ENCODE measurements at places on chromosomes 6 and 20.

DNA sequence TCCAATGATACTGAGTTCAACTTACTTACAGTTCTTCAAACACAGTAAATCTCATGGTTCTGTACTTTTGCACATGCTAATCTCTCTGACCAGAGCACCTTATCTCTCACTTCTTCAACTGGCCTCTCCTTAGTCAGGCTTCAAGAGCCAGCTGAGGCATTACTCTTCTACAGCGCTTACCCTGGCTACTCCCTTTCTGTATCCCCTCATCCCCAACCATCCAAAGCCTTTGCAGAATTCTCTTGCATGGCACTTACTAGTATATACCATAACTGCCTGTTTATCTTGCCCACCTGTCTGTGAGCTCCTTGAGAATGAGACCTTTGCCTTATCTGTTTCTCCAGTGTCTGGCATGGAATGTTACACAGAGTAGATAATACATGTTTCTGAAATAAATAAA lies 49.2 kb downstream of the SESN1 start:
- DNase-seq: no peak

DNA sequence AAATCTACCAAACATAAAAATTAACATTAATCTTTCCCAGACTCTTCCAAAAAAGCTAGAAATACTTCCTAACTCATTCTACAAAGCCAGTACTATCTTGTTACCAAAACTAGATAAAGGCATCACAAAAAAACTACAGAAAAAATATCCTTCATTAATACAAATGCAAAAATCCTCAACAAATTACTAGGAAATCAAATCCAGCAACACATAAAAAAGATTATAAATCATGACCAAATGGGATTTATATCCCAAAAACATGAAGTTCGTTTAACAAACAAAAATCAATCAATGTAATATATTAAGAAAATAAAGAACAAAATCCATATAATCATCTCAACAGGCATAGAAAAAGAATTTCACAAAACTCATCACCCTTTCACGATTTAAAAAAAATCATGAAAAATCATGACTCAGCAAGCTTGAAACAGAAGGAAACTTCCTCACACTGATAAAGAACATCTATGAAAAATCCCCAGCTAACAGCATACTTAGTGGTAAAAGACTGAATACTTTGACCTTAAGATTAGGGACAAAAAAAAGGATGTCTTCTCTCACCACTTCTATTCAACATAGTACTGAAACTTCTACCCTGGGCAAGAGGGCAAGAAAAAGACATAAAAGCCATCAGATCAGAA lies 43.2 kb downstream of the RANBP9 start:
- DNase-seq: no peak

DNA sequence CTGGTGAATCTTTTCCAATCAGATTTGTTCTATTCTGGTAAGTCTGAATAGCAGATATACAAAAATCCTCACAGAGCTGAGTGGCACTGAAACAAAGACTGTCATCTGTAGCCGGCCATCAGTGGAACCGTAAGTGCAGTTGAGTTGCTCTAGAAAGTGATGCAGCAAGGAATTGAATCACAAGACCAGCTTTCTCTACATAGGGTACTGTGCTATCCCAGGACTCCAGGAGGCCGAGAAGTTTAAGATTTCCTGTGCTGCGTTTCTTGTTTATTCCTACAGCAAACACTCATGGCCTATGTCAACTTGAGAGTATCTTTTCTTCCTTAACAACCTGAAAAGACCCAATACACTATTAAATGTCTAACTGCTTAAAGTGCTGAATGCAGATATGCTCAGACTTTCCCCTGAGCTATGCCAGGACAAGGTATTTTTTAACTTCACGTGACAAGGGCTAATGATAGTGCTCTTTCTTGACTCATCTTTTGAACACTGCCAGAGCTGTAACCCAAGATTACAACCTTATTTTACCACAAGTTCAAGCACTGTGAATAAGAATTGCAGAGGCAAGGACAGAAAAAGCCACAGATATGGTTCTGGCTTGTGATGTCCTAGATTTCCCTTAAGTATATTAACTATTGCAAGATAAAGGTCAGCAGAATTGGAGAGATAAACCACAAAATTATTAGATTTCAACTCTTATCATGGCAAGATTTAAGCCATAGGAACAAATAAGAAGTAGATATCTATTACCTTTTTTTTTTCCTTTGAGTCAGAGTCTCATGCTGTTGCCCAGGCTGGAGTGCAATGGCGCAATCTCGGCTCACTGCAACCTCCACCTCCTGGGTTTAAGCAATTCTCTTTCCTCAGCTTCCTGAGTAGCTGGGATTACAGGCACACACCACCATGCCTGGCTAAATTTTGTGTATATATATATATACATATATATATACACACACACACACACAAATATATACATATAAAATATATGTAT lies 71.6 kb downstream of the GJA1 start:
- DNase-seq: no peak

- DNase-seq: no peak
These were observed 21.6 kb downstream of the ADGRG6 start for GRCh38 chr6:142323377-142323776.

DNA sequence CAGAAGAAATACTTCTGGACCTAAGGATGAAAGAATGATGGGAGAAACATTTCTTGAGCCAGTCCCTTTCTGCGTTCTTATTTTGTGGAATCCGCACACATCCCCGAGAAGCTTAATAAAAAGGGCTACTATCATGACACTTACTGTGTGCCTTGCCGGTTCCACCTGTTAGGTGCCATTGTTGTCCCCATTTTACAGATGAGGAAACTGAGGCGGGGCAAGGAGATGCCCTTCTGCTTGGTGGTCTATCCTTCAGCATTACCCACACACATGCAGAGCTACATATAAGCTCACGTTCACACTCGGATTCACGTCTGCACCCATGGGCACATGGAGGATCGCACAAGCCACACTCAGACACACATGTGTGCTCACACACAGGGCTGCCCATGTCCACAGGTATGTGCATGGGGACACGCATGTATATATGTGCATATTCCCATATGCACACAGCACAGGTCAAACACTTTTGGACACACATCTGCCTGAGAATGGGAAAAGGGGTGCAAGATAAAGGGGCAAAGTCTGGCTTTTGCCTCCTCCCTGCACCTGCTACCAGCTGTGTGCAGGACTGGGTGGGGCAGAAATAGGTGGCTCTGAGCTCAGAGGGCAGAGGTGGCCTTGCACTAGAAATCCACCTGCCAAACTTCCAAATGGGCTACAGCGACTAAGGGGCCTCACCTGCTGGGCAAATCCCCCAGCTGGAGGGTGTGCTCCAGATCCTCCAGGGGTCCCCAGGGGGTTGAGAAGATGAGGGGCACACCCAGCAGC lies 30.5 kb upstream of the ADA start:
- DNase-seq: no peak
